Right hindlimb (tissue), 1 donor: ENCODE measurements at places on chromosomes 6 and 20.

GRCh38 chr6:158666628-158667359 lies 16.9 kb downstream of the SYTL3 start:
- DNase-seq = no peak

DNA sequence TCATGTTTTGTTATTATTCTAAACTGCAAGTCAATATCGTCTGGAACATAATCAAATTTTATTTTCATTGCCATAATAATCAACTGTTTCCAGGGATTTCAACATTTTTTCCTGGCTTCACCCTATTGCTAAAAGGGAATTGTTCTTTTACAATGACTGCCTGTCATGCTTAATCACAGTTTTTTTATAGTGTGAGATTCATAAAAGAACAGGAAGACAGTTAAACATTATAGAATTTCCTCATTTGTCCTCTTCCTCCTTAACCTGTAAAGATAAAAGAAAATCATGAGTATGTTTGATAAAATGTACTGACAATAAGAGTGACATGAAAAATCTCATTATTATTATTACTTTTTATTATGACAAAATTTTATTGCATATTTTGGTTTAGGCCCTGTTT lies 73.3 kb upstream of the CENPW start:
- DNase-seq = no peak

GRCh38 chr6:7165002-7165889 lies 57.5 kb downstream of the RREB1 start:
- DNase-seq = no peak

GRCh38 chr6:158803733-158804143 lies 15.4 kb downstream of the EZR start:
- no peak for DNase-seq

DNA sequence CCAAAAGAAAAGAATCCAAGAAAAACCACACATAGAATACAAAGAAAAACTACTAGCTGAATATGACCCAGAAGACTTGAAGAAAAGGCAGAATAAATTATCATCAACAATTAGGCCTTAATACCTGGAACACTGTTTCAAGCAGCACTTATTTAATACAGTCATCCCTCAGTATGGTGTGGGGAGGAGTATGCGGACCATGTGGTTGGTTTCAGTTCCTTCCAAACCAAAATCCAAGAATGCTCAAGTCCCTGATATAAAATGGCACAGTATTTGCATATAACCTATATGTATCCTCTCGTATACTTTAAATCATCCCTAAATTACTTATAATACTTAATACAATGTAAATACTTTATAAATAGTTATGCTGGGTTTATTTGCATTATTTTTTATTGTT lies 16.1 kb downstream of the CDK19 start:
- no peak for DNase-seq

- DNase-seq = no peak
These were observed 25.0 kb upstream of the TBC1D22B start for GRCh38 chr6:37232430-37233017.

GRCh38 chr6:169883316-169883715 lies 131.9 kb downstream of the ERMARD start:
- no peak for DNase-seq

GRCh38 chr6:64266351-64266821 lies 630.8 kb downstream of the PHF3 start:
- no peak for DNase-seq

DNA sequence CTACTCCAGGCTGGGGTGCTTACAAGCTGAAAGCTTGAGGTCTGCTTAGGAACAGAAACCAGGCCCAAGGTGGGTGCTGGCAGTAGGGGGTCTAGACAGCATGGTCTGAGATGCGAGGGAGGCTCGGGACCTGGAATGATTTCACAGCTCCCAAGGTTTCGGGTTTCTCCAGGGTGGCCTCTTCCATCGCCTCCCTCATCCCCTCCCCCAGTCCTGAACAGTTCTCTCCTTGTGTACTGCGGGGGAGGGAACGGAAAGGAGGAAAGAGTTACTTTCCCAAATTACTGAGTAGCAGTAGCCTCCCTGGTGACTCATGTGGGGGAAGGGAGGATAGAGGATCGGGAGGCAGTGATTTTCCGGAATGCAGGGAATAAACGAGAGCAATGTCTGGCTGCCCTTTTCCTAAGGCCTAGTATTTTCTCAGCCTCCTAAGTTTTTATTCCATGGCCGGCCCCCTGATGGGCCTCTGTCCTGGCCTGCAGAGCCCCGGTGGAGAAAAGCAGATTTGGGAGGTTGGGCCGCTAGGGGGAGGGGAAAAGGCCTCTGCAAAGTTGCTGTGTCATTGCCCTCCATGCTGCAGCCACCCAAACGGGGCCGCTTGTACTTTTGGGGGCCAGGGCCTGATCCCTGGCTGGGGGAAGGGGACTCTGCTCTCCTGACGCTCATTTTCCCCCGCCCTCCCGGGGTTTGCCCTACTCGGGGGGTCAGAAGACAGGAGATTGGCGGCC lies 1.5 kb downstream of the BRD2 start:
- DNase-seq = peak; percentile 91

DNA sequence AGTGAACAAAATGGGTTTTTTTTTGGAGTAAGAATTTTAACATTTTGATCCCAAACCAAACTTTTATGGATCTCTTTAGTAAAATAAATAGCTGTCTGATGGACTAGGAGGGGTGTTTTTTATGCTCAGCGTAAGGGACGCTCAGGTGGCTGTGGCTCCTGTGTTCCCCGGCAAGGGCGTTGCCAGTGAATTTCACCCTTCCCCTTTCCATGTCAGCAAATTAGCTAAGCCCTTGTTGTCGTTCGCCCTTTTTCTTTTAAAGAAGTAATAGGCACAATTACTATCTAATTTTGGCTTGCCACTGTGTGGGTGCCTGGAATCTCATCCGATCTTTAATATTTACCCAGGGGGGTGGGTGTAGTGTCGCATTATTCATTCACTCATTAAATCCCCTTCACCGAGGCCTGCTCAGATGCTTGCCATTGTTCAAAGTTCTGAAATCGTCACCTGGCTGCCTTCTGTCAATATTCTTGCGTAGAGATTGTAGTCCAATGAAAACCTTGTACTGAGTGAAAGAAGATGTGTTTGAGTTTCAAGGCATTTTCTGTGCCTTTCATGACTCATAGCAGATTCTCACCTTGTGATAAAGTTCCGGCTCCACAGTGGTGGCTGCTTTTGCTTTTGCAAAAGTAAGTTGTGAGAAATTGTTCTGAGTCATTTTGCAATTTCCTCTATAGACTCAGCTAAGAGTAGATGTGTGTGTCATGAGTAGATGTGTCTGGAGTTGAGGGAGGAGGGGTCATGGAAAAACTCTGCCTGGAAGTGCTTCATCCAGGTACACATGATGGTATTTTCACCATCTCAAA lies 40.0 kb upstream of the CLDN20 start:
- DNase-seq = no peak

DNA sequence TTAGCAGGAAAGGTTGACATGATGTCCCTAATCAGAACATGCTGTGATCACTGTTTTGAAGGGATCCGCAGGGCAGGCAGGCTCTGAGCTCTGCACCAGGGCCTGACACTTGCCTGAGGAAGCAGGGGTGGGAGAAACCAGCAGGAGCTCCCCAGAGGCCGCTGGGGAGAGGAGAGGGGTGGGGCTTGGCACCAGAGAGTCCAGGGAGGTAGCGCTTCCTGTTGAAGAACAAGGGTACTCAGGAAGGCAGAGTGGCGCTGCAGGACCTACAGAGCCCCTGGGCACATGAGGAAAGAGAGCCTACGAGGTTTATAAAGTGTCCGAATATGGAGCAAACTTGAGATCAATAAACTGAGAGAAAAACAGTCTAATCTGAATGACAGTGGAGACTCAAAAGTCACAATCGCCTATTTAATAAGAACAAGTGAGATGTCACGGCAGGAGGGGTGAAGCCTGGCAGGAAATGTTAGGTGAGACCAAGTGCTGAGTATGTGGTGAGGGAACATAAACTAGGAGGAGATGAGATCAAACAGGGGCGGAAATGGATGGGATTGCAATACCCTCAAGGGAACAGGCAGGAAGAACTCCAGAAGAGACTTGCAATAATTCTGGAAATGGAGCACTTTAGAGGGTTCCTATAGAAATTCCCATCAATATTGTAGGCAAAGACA lies 5.8 kb upstream of the TBXT start:
- no peak for DNase-seq
